ENCODE measurements at places on chromosomes 4 and X.

GRCh38 chr4:97994765-97995465 is 148.4 kb downstream of the STPG2 start:
- DNase-seq, result no peak

GRCh38 chr4:113673450-113673849 is 88.1 kb downstream of the CAMK2D start:
- peak; percentile 11 for DNase-seq

DNA sequence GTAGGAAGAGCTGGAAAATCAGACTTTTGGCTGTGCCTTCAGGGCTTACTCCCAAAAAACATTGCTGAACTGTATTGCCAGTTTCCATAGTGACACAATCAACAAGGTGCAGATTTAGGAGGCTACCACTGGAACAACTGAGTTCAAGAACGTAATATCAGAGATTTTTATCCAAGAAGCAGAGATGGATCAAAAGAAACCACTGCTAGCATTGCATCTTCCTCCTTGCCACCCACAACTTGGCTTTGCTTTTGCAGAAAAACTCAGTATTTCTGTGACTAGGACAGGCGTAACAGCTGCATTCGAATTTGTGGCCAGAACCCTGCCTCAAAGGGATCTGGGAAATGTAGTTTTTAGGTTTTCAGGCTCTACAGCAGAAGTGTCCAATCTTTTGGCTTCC is 27.8 kb upstream of the WDFY3 start:
- DNase-seq, result no peak

DNA sequence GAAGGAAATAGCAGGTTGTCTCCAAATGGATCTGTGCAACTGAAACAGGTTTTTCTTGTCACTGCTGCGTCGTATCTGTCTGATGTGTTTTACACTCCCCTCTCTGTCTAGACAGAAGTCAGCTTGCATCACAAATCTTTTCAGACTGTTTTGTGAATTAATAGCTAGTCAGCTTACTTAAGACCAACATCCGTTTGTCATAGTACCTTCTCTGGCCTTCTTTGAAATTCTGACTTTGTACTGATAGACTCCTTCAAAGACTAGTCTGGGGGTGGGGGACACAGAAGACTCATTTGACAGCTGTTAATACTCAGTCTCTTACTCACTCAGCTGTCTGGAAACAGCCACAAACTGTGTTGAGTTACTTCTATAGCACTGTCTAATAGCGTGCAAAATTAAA is 197.8 kb downstream of the PALLD start:
- no peak for DNase-seq

- no peak for DNase-seq
These were observed 112.0 kb downstream of the IRF2 start for GRCh38 chr4:184362396-184362795.

DNA sequence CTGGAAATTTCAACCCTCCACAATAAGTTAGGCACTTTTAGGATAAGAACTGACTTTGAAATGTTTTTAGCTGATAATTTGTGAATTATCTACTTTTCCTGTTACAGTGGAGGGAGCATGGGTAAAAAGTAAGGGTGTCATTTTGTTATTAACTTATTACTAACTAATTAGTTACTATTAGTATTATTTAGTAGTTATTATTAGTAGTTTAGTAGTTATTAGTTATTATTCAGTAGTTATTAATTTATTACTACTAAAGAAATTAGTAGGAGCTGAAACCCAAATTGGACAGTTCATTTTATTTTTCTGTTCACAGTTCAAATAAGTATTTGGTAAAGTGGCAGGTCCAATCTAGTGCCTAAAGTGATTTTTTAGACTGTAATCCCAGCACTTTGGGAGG is 5.4 kb downstream of the ADH1A start:
- no peak for DNase-seq

- DNase-seq, result no peak
These were observed 49.4 kb downstream of the C4orf46 start for GRCh38 chr4:158622251-158622650.

- DNase-seq, result peak; percentile 60
These were observed 1.4 kb downstream of the RPS6KA3 start for GRCh38 chrX:20265221-20265725.

DNA sequence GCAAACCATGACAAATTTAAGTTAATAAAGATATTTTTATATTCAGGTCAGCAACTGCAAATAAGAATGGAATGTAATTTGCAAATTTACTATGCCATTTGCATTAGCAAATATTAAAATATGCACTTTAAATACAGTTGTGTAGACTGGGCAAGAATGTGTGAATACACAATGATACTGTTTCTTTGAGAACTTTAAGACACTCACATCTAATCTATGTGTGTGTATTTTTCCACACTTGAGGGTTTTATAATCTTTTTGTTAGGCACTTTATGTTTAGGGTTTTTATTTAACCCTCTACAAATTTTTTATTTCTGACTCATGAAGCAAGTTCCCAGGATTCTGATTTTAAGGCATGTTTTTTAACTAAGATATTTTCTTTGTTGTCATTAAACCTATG is 23.9 kb upstream of the NDNF start:
- no peak for DNase-seq

- DNase-seq, result no peak
These were observed 213.1 kb upstream of the NOCT start for GRCh38 chr4:138802499-138802898.

DNA sequence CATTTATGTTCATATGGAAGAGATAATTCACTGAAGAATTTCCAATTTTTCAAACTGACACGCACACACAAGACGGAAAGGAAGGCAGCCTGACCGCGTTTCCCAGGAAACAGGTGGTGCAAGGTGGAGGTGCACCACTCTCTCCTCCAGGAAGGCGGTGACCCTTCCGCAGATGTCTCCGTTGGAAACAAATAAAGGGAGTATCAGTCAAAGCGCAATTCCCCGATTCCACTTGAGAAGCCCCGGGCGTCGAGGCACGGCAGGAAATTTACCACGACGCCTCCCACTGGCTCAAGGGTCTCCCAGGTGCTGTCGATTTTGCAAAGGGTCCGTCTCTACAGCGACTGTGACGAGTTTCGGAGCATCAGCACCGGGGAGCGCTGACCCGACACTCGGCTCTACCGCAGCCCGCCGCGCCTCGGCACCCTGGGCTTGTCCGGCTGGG is 770 bp upstream of the TIGD2 start:
- DNase-seq, result no peak

DNA sequence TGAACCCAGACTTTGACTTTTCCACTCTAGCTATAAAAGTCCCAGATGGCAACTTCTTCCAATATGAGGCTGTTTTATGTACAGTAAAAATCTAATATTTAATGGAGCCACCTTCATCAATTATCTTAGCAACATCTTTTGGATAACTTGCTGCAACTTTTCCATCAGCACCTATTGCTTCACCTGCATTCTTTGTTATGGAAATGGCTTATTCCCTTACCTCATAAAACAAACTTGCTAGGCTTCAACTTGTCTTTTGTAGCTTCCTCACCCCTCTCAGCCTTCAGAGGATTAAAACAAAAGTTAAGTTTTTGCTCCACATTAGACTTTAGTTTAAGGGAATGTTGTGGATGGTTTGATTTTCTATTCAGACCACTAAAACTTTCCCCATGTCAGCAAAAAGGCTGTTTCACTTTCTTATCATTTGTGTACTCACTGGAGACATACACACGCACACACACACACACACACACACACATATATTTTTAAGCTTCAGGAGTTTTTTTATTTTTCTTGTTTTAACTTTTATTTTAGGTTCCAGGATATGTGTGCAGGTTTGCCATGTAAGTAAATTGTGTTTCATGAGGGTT is 1296.1 kb upstream of the PABPC4L start:
- DNase-seq, result no peak

GRCh38 chrX:124230655-124231450 is 101.6 kb upstream of the TEX13D start:
- no peak for DNase-seq

GRCh38 chr4:88841635-88842034 is 144.0 kb upstream of the NAP1L5 start:
- DNase-seq, result no peak

DNA sequence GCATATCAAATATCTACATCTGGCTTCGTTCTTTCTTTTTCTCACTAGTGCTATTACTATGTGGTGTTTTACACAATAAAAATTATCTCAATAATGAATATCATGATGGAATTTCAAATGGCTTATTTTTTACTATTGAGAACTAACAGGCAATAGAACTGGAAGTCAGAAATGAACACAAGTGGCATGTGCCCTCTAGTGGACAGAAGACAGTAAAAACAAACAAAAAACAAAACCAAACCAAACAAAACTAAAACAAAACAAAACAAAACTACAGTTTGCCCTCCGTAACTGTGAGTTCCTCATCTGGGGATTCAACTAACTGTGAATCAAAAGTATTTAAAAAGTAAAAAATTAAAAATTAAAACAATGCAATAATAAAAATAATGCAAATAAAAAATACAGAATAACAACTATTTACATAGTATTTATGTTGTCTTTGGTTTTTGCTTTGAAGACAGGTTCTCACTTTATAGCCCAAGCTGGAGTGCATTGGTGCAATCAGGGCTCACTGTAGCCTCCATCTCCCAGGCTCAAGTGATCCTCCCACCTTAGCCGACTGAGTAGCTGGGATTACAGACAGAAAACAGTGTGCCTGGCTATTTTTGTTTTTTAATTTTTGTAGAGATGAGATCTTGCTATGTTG is 195.6 kb upstream of the TACR3 start:
- DNase-seq, result no peak

DNA sequence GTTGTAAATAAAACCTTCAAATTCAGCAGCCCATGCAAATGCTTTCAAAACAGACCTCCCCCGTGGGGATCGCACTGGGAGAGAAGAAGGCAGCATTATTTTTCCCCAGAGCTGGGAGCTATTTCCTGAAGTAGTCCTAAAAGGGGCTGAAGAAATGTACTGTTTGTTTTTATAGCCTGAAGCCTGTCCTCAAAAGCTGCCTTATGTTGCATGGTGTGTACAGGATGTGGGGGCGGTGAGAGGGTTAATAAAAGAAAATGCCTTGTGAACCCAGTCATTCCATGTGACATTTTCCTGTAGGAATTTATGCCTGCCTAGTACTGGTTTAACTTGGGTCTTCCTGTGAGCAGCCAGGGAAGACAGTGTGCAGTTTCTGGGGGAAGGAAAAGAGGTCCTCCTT is 144.1 kb downstream of the SOWAHB start:
- no peak for DNase-seq

DNA sequence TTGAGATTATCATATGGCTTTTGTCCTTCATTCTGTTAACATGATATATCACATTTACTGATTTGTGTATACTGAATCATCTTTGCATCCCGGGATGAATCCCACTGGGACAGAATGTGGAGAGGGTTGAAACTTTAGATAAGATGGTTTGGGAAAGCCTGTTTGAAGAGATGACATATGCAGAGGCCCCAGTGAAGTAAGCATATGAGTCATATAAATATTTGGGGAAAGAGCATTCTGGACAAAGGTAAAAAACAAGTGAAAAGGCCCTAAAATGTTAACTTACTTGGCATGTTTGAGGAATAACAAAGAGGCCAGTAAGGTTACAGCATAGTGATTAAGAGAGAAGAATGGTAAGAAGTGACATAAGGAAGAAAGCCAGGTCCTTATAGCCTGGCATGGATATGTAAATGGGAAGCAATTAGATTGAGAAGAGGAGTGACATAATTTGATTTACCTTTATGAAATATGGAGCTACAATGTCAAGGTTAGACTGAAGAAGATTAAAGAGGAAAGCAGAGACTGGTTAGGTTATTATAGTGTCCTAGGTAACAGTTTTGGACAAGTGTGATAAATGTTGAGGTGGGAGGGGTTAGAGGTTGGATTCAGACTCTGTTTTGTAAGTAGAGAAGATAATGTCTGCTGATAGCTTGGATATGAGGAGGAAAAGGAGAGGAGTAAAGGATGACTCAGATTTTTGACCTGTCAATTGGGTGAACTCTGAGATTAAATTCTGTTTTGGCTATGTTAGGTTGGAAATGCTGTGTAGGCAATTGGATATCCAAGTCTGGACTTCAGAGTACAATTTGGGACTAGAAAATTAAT is 54.6 kb upstream of the DRP2 start:
- DNase-seq, result no peak

- no peak for DNase-seq
These were observed 1.7 kb upstream of the KCNE5 start for GRCh38 chrX:109626637-109627036.

GRCh38 chr4:183636503-183636902 is 22.5 kb downstream of the RWDD4 start:
- no peak for DNase-seq

- no peak for DNase-seq
These were observed 2.3 kb upstream of the HPRT1 start for GRCh38 chrX:134457708-134458107.

GRCh38 chr4:158121161-158121579 is 51.7 kb downstream of the GASK1B start:
- no peak for DNase-seq

DNA sequence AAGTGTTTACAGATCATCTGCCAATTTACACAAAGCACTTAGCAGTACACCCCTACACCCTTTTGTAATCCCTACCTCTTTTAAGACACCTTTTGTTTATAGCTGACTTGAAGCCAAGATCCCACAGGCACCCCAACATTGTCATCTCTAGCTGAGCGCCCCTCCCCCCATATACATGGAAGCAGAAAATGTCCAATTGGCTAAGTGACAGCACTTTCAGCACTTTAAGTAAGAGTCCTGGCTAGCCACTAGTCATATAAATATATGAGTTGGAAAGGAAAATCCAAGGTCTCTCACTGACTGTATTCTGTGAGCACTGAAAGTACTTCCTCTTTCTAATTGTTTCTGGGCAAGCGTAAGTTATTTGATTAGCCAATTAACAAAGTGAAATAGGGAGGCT is 108.2 kb downstream of the NSUN7 start:
- no peak for DNase-seq

- no peak for DNase-seq
These were observed 28.4 kb upstream of the RPS6KA6 start for GRCh38 chrX:84216406-84216805.

DNA sequence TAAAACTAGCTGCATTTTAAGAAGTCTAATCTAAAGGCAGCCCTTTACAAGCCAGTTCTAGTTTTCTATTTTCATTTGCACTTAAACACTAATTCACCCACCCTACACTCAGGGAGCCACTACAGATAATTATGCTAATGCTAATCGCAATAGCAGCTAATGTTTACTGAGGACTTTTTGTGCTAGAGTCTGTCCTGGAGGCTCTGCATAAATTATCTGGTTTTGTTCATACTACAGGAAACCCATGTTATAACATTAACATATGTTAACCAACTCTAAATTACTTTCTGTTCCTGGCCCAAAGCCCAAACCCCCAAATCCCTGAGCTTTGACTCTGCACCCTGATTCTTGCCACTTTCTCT is 480 bp upstream of the RADX start:
- DNase-seq, result no peak

DNA sequence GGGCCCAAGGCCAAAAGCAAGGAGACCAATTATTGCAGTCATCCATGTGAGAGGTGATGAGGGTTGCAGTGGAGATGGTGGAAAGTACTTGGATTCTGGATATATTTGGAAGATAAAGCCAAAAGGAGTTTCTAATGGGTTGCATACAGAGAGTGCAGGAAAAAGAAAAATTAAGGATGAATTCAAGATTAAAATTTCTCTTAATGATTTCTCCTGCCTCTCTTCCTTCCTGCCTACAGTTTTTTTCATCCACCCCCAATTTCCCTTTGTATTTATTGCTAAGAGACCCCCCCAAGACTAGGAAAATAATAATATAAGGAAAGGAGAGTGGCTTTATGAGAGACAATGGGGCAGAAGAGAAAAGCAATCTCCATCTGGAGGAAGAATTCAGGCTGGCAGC is 8.6 kb upstream of the FGF5 start:
- DNase-seq, result no peak

Measured in stimulated activated CD4-positive, alpha-beta T cell treated with anti-CD3 and anti-CD28 coated beads, Interleukin-4, amount 100 ng/mL, for 1 hour (primary cell).